ENCODE measurements at places on chromosomes 5 and 9.

DNA sequence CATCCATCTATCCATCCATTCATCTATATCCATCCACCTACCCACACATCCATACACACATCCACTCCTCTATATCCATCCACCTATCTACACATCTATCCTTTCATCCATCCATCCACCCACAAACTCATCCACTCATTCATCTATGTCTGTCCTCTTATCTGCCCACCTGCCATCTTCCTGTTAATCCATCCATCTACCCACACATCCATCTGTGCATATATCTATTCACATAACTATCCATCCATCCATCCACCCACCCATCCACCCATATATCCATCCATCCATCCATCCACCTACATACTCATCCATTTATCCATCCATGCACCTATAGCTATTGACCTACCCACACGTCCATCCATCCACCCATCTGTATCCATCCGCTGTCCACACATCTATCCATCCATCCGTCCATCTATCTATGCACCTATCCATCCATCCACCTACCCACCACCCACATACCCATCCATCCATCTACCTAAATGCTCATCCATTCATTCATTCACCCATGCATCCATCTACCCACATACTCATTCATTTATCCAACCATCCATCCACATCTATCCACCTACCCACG lies 182.1 kb upstream of the TBC1D2 start:
- H3K4me3 ChIP-seq, result no peak overlapping the region
- H3K27ac ChIP-seq, result no peak overlapping the region
- no peak for DNase-seq
- no peaks in the 10 kb centered on the region for H3K36me3 ChIP-seq

GRCh38 chr5:161093100-161093499 lies 241.1 kb upstream of the ATP10B start:
- no peaks in the 10 kb centered on the region for H3K27me3 ChIP-seq
- no peak for DNase-seq
- H3K4me3 ChIP-seq, result no peak overlapping the region

DNA sequence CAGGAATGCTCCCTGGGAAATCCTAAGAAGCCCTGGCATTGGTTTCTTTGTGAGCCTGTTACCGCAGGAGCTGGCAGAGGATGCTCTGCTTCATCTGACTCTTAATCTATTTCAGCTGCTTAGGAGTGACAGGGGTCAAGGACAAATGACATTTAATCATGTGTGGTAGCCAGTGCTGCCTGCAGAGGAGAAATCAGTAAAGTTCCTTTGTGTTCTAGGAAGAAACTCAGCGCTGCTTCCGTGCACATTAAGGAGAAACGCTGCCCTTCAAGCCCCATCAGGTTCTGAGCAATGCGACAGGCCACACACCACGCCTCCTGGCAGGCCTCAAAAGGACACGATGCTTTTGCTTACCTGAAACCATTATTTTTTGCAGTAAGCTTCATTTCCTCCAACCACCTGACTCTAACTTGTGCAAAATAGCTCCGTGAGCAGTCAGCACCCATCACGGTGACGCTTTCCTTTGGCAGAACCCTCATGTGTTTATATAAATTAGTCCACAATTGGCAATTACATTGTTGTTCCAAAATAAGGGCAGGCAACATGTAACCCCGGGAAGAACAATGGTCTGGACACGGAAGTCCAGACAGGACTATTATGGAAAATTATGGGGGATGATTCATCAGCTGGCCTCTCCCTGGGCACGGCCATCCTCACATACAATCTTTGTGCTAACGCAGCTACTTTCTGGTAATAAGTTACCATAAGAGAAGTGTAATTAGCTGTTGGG lies 387.9 kb upstream of the DAP start:
- no peaks in the 10 kb centered on the region for H3K4me1 ChIP-seq
- no peaks in the 10 kb centered on the region for H3K36me3 ChIP-seq
- no peak overlapping the region for H3K4me3 ChIP-seq
- H3K27me3 ChIP-seq, result no peaks in the 10 kb centered on the region

DNA sequence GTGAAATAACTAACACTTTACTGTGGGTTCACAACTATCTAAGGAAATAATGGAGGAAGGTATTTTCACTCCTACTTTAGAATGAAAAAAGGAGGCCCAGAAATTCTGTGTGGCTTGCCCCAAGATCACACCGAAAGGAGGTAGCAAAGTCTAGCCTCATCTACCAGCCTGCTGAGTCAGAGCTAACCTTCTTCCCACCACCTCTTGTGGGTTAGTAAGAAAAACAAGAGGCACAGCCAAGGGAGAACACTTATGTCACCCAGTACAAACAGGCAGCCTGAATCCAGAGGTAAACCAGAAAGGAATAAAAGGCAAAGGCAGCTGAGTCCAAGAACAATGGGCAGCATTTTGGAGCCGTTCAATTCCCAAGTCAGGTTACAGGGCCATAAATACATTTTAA lies 91.9 kb upstream of the RASEF start:
- H3K4me3 ChIP-seq, result no peak overlapping the region
- peak; percentile 5 for DNase-seq
- peaks cover 5% of the 10 kb centered on the region for H3K4me1 ChIP-seq
- no peaks in the 10 kb centered on the region for H3K36me3 ChIP-seq

DNA sequence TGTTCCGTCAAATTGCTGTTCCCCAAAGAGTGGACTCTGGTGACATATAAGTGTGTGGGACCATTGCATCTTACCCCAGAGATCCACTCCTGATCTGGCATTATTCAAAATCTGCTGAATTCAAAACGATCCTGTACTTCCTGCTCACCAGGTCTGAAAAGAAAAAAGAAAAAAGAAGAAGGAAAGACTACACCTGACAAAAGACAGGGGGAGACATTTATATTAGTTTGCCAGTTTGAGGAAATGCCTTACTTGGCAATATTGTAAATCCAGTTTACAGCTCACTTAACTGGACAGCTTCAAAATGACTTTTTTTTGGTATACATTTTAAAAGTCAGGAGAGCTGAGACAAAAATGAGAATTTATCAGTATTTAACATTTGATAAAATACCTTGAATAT lies 15.0 kb upstream of the GRHPR start:
- no peak for DNase-seq
- no peak overlapping the region for H3K4me3 ChIP-seq
- H3K27me3 ChIP-seq, result no peaks in the 10 kb centered on the region
- no peaks in the 10 kb centered on the region for H3K36me3 ChIP-seq

DNA sequence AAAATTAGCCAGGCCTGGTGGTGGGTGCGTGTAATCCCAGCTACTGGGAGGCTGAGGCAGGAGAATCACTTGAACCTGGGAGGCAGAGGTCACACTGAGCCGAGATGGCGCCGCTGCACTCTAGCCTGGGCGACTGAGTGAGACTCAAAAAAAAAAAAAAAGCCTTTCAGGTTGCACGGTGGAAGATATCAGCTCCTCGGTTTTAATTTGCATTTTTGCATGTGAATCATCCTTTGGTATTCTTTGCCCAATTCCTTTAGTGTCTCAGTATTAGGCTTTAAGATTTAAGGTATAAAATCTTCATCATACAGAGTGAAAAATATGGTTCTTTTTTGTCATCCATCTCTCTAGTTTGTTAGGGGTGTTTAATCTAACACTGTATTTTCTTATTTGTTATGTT lies 173.6 kb upstream of the S1PR3 start:
- H3K27ac ChIP-seq, result no peak overlapping the region
- no peaks in the 10 kb centered on the region for H3K36me3 ChIP-seq
- no peaks in the 10 kb centered on the region for H3K27me3 ChIP-seq
- DNase-seq, result no peak
- no peak overlapping the region for H3K4me3 ChIP-seq

GRCh38 chr9:91734371-91734981 lies 215.6 kb downstream of the ROR2 start:
- DNase-seq, result peak; percentile 57
- no peak overlapping the region for H3K4me3 ChIP-seq
- H3K27ac ChIP-seq, result no peak overlapping the region

- no peak overlapping the region for H3K27ac ChIP-seq
- H3K36me3 ChIP-seq, result peaks cover 33% of the 10 kb centered on the region
- H3K27me3 ChIP-seq, result no peaks in the 10 kb centered on the region
- no peaks in the 10 kb centered on the region for H3K4me1 ChIP-seq
Observed at GRCh38 chr9:104860263-104860662, 67.7 kb downstream of the ABCA1 start.

GRCh38 chr5:179149278-179149677 lies 89.1 kb downstream of the ZNF354C start:
- DNase-seq, result no peak
- no peaks in the 10 kb centered on the region for H3K36me3 ChIP-seq
- no peaks in the 10 kb centered on the region for H3K4me1 ChIP-seq
- no peaks in the 10 kb centered on the region for H3K27me3 ChIP-seq

GRCh38 chr9:134670042-134670525 lies 28.5 kb downstream of the COL5A1 start:
- H3K4me1 ChIP-seq, result peaks cover 29% of the 10 kb centered on the region
- peak; percentile 82 for DNase-seq
- no peak overlapping the region for H3K4me3 ChIP-seq
- peak overlapping the region; percentile 75 for H3K27ac ChIP-seq
- peaks cover 14% of the 10 kb centered on the region for H3K36me3 ChIP-seq

- peaks cover 17% of the 10 kb centered on the region for H3K36me3 ChIP-seq
- no peaks in the 10 kb centered on the region for H3K27me3 ChIP-seq
- peak; percentile 75 for DNase-seq
- H3K27ac ChIP-seq, result peak overlapping the region; percentile 76
Observed at GRCh38 chr5:95773335-95774059, 42.4 kb downstream of the RHOBTB3 start.

GRCh38 chr5:77409870-77410621 lies 82.1 kb downstream of the WDR41 start:
- H3K27me3 ChIP-seq, result peaks cover 19% of the 10 kb centered on the region
- H3K27ac ChIP-seq, result no peak overlapping the region
- H3K4me1 ChIP-seq, result peaks cover 1% of the 10 kb centered on the region
- H3K4me3 ChIP-seq, result no peak overlapping the region
- no peaks in the 10 kb centered on the region for H3K36me3 ChIP-seq

GRCh38 chr5:131245312-131245711 lies 18.5 kb upstream of the CDC42SE2 start:
- H3K4me3 ChIP-seq, result no peak overlapping the region
- H3K27me3 ChIP-seq, result no peaks in the 10 kb centered on the region
- H3K36me3 ChIP-seq, result no peaks in the 10 kb centered on the region
- no peak for DNase-seq
- no peaks in the 10 kb centered on the region for H3K4me1 ChIP-seq

- no peak overlapping the region for H3K4me3 ChIP-seq
- H3K36me3 ChIP-seq, result no peaks in the 10 kb centered on the region
- no peak overlapping the region for H3K27ac ChIP-seq
- no peaks in the 10 kb centered on the region for H3K4me1 ChIP-seq
Observed at GRCh38 chr5:88952996-88953643, 70.1 kb upstream of the MEF2C start.

DNA sequence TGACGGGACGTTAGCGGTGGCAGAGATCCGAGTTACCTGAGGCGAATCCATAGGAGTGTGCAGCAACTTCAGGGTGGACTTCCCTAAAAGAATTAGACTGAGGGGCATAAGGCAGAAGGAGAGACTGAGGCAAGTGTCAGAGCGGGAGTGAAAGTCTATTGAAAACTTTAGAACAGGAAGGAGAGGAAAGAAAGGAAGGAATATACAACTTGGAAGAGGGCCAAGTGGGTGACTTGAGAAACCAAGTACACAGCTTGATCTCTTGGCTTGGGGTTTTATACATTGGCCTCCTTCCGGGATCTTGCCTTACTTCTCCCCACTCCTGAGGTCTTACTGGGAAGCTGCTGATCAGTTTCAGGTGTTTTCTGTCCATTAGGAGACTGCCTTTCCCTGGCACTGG lies 84.9 kb downstream of the SNX18 start:
- H3K4me3 ChIP-seq, result no peak overlapping the region
- H3K27me3 ChIP-seq, result no peaks in the 10 kb centered on the region
- no peaks in the 10 kb centered on the region for H3K36me3 ChIP-seq
- no peaks in the 10 kb centered on the region for H3K4me1 ChIP-seq
- H3K27ac ChIP-seq, result no peak overlapping the region

- no peak for DNase-seq
- peaks cover 3% of the 10 kb centered on the region for H3K4me1 ChIP-seq
- H3K36me3 ChIP-seq, result no peaks in the 10 kb centered on the region
- H3K27ac ChIP-seq, result peak overlapping the region; percentile 7
- no peak overlapping the region for H3K4me3 ChIP-seq
Observed at GRCh38 chr5:167710444-167711073, 580.9 kb upstream of the WWC1 start.
